Aorta (tissue), 5 donors: ENCODE measurements at places on chromosomes 3 and 15. TPM values are rescaled to one million over a fixed set of nuclear protein-coding genes. Genes with fewer than 3 reads are reported as not detected.

DNA sequence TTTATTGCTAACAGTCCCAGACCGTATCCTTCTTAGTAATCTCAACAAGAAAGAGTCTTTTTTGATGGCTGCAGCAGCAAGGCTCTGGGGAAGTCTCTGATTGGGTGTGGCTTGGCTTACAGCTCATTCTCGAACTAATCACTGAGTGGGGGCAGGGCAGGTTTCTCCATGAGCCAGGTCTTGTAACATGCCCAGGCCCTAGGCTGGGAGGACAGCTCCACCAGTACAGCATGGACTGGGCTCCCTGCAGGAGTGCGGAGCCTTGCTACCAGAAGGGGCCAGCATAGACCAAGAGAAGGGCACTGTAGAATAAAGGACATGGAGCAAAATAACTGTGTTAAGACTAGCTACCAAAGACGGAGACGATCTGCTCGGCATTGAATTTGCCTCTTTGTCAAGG is 7.2 kb downstream of the CD276 start:
- DNase-seq = peak; percentile 83

DNA sequence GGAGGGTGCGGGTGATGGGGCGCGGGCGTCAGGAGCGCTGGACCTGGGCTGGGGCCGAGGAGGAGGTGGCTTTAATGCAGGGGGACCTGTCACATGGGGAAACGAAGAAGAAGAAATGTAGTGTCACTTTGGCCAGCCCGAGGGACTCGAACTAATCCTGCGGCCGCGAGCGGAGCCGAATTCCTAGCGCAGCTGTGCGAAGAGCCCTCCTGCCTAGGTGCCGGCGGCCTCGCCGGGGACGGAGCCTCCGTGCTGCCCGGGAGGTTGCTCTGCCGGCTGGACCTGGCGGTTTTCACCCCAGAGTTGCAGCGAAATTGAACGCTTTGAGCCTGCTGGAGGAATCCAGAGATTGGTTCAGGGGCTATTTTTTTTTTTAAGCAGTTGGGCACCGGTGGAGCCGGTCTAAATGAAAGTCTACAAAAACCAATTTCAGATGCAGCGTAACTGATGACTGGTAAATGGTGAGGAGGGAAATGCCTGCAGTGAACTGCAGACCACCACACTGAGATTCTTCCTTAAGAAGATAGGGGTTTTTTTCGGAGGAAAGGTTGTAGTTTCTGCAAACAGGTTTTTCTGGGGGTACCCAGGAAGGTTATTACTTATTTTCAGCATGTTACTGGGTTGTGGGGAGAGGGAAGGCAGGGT is 662 bp downstream of the TMEM108 start:
- DNase-seq = peak; percentile 44

DNA sequence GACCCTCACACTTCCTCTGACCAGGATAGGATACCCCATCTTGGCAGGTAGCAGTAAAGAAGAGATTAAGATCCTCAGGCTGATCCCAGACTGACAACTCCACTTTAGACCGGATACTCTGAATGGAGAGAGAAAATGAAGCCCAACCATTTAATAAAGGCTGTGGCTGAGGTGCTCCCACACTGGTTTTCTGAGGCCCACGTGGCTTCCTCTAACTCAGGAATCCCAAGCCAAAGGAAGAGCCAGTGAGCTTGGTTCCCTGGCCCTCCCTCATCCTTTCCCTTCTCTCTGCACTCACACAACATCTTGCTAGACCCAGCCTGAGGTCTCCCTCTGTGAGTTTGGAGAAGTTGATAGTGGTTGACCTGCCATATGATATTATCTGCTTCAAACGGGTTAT is 78.1 kb downstream of the ITGB5 start:
- DNase-seq = peak; percentile 6

TMCO5A gene
- total RNA-seq = not detected

GRCh38 chr15:101122266-101122665 is 129.6 kb downstream of the CHSY1 start:
- DNase-seq = peak; percentile 59

DNA sequence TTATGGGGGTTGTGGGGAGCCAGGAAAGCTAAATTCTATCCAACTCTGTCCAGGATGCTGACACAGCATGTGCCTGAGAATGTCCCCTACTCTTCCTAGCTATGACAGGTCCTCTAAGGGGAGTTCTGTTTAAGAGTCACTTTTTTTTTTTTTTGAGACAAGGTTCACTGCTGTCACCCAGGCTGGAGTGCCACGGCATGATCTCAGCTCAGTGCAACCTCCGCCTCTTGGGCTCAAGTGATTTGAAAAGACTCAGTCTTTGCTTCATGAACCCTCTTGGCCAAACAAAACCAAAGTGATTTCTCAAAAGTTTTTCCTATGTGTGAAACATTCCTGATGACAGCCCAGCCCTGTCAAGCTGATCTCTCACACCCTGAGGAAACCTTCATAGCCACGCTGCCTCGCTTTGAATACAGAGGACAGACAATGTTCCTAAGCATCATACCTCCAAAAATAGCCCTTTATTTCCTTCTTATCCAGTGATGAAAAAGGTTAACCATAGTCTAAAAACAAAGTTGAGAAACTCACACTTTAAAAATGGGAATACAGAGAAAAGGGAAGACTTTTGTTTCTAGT is 105.5 kb upstream of the PROK2 start:
- DNase-seq = no peak

DNA sequence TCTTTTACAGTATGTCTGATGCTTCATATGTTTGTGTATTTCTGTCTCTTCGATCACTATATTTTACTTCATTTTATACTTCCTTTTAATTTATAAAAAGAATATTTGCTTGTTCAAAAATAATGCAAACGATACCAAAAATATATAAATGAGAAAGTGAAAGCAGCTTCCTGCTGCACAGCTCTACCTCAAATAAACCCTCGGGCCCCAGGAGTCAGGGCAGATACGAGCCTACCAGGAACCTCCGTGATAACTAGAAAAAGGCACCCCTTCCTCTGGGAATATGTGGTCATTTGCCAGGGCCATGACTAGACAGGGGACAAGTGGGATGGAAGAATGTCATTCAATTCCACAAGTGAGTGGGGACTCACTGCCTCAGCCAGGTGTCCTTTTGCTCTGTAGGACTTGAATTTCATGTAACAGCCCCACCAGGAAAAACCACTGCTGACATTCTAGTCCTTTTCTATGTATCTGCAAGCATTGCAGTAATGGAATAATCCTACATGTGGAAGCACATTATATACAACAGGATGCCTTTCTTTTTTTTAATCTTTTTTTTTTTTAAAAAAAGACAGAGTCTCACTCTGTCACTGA is 133.3 kb downstream of the SUCLG2 start:
- no peak for DNase-seq
